ENCODE measurements at places on chromosomes 7 and 10.

- no peak for DNase-seq
Observed at GRCh38 chr10:79299397-79300241, 47.6 kb upstream of the PPIF start.

DNA sequence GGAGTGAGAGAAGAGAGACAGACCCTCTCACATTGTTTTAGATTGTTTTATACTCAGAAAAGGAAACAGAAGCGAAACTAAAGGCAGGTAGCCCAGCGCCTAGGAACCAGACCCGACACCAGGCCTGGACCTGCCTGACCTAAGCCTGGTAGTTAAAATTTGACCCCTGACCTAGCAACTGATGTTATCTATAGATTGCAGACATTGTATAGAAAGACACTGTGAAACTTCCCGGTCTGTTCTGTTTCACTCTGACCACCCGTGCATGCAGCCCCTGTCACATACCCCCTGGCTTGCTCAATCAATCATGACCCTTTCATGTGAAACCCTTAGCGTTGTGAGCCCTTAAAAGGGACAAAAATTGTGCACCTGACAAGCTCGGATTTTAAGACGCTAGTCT, 31.6 kb downstream of the VIPR2 start:
- DNase-seq, result no peak

DNA sequence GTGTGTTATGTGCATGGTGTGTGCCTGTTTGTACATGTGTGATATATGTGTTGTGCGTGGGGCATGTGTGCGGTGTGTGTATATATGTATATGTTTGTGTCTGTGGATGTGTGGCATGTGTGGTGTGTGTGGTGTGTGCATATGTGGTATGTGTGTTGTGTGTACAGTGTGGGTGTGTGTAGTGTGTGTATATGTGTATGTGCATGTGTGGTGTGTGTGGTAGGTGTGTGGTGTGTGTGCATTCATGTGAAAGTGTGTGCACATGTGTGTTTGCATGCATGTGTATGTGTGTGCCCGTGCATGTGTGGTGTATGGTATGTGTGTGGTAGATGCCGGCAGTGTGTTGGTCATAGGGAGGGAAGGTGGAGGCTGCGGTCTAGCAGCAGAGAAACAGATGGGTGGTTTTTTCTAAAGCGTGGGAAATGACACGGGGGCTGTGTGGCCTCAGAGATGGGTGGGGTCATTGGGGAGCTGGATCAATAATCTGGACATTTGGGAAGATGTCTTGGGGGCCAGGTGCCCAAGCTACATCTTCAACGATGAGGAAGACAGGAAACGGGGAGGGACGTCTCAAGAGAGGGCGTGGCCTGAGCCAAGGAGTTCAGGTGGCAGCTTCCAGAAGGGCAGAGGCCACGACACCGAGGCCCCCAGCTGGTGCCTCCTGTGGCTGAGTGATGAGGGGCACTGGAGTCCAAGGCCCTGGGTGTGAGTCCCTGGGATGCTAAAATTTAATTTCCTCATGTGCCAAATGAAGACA, 481.3 kb downstream of the DNAJB6 start:
- no peak for DNase-seq

- no peak for DNase-seq
Observed at GRCh38 chr10:86968994-86969355, 693 bp downstream of the ADIRF start.

DNA sequence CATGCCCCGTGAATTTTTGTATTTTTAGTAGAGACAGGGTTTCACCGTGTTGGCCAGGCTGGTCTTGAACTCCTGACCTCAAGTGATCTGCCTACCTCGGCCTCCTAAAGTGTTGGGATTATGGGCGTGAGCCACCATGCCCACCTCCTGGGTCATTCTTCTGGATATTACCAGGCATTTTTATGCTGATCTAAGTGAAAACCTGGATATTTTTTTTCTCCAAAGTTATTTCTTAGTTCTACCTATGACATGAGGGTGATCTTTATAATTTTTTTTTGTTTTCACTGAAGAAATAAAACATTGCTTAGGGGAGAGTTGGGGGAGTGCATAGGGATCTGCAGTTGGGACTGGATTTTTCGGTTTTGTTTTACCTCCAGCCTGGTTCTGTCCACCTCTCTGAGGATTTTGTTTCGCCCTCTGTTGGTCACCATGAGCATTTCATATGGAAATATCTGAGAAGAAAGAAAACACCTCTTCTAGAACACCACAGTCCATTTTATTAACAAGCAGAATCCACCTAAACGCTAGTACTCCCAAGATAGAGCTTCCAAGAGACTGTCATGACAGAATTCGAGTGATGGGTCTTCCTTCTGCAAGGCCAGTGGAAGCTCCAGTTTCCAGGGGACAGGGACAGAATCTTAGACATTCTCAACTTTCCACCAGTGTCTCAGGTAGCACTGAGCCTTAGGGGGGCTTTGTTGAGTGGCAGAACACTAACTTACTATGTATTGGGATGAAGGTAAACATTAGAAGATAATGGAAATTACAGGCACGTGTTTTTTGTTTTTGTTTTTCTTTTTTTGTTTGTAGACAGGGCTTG, 33.4 kb upstream of the AFAP1L2 start:
- DNase-seq, result no peak

- DNase-seq, result no peak
Observed at GRCh38 chr7:121123032-121123431, 134.5 kb downstream of the CPED1 start.

DNA sequence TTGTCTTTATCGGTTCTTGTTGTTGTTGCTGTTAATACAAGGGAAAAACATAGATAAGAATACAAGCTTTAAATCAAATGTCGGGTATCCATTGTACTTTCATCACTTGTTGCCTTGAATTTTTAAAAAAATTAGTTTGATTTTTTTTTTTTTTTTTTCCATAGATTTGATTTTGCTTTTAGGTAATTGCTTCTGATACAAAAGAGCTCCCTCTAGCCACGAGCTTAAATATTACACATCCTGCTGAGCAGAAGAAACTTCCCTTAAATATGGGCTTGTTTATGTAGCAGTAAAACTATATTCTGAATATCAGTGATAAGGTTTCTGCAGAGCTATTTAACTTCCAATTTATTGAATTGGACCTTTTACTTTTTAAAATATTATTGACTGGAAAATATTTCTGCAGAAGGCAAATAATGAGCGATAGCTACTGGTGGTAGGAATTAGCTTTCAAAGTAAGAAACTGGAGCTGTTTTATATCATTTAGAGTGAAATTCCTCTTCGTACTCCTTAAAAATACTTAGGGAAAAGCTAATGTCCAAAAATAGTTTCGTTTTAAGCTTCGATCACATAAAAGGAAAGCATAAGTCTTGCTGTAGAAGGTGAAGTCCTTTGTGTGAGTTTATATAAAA, 216.9 kb downstream of the POLR1F start:
- DNase-seq, result peak; percentile 48

DNA sequence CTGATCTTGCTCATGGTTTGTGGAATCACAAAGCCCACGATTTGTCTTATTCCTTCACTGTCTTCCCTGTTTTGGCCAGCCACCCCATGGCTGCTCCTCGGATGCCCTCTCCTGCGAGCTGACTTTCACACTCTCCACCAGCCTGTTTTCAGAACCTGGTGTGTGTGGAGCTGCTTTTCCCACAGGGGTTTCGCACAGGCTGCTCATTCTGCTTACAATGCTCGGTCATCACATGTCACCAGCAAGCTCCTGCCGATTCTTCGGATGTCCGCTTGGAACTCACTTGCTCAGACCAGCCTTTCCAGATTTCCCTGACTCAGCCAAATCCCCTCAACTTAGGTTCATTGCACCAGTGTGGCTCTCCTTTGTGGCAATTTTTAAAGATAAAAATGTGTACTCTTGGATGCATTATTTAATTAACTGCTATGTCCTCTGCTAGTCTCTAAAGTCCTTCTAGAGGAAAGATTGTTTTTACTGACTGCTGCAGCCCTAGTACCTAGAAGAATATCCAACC, 1018.6 kb upstream of the LRRTM3 start:
- DNase-seq, result no peak

DNA sequence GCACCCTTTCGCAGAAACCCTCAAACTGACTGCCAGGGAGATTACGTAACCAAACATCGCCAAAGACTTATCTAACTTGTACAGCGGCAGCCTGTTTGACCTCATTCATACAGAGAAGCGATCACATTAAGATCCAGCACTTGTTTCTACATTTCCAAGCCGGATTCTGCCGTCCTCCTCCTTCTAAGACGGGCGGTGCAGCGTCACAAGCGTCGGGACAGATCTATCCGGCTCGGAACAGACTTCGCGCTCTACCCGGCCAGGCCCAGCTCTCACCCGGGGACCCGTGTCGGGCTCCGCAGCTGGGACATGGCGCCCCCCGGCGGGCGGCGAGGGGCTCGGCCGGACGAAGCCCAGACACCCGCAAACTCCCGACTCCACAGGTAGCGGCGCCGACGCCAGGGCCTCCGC, 373 bp downstream of the H2AZ2 start:
- DNase-seq, result peak; percentile 97

- no peak for DNase-seq
Observed at GRCh38 chr7:151767557-151767956, 109.4 kb downstream of the PRKAG2 start.

DNA sequence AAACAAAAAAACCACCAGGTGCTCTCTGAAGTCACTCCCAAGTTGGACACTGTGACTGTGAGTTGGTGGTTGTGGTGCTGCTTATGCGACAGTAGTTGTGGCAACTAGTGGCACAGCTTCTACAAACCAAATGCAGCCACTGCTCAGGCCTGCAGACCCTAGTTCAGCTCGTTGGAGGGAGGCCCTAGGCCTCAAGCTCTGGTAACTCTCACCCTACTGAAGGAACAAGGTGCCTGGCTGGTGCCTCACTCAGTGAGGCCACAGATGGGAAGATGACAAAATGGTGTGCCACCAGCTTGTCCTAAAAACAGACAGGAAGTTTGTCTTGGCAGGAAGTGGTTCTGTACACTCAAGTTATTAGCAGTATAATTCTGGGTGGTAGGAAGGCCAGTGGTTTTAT, 45.3 kb upstream of the RAPGEF5 start:
- peak; percentile 47 for DNase-seq

GRCh38 chr10:132774902-132775863, 10.8 kb downstream of the NKX6-2 start:
- DNase-seq, result no peak

DNA sequence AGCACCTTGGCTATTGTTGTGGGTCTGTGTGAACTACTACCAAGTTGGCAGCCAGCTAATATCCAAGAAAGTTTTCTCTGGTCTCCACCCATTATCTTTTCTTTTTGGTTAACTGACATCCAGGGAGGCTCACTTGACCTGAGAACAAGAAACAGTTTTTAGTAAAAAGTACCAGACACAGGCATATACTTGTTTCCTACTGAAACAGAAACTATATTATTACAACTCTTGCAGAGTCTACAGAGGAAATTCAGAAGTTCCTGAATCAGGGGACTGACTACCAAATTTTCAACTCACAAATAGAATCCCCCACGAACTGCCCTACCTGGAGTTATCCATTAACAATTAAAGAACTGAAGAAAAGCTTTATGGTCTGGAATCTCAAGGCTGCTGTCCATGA, 168.9 kb downstream of the KCND2 start:
- DNase-seq, result no peak

GRCh38 chr10:3749600-3749999, 35.4 kb downstream of the KLF6 start:
- DNase-seq, result no peak

DNA sequence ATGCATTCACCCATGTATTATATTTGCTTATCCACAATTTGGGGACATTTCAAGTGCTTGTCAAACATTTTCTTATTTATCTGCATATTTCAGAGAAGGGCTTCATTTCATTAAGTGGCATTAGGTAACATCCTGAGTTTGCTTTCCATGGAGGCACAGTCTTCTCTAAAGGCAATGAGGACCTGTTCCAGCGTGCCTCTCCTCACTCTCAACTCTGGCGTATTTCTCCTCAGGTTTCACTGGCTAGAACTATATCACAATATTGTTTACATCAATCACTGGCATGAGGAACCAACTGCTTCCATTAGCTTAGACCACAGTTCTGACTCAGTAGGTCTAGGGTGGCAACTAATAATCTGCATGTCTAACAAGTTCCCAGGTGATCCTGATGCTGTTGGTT, 177.2 kb downstream of the TAX1BP1 start:
- DNase-seq, result no peak

DNA sequence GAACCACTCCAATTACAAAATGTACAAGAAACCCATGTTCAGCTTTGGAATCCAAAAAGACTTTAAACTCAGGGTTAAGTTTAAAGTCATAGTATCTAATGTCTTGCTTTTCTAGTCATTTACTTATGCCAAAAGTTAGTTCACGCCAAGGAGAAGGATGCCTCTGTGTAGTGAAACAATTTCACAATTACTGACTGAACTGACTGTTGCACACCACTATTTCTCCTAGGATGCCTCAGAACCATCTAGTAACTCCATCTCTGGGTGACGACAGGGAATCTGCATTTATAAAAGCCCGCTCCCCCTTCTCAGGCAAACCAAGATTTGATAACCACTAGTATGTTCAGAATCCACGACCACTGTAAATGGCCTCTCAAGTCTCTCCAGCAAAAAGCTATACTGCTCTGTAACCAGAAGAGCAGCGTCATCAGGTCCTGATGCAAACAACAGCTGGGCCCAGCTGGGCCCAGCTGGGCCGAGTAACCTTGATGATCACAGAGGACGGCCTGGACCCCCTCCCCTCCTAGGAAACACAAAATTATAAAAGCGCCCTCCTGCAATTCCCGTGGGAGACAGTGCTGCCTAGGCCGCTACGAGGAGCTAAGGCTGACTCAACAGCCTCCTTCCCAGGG, 680 bp upstream of the ADO start:
- no peak for DNase-seq

DNA sequence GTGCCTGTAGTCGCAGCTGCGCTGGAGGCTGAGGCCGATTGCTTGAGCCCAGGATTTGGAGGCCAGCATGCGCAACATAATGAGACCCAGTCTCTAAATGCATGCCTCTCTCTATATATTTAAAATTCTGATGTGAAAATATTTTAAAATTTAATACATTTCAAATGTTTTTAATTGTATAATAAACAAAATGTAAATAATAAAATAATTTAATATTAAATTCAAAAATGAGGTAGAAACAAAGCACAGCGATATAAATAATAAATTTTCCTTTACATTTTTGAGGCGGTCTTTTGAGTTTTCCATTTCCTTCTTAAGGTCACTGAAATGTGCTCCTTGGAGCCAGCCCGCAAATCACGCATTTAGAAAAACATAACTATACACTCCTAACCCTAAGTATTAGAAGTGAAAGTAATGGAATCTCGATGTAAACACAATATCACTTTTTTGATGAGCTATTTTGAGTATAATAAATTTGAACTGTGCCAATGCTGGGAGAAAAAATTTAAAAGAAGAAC, 523 bp upstream of the CDK1 start:
- no peak for DNase-seq

DNA sequence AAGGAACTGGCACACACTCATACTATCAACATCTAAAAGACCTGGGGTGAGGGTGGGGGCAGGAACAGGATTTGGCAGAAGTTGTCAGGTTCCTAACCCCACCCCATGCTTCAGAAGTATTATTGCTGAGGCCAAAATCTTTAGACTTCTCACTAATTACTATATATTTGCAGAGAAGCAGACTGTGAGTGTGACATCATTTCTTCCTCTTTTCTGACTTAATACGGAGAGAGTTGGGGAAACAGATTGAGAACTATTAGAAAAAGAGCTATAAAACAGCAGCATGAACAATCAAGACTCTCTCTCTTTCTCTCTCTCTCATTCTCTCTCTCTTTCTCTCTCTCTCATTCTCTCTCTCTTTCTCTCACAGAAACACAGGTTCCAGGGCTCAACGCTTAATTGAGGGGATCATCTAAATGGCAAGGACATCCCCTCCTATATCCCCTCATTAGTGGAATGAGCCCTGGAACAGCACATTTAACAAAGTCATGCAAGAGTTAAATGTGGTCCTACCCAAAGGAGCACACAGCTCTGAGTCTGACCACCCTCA, 94.8 kb downstream of the KCNMA1 start:
- no peak for DNase-seq

- no peak for DNase-seq
Observed at GRCh38 chr10:84254552-84255478, 10.0 kb downstream of the RGR start.
